H1 (cell line): ENCODE measurements at places on chromosomes 11 and 22.
A peak's percentile ranks its signal among the peaks of the same experiment; 100 is the strongest.

GRCh38 chr11:128726458-128727139 lies 32.7 kb downstream of the FLI1 start:
- no peak for DNase-seq

- no peak for DNase-seq
Observed at GRCh38 chr11:2577991-2578928, 121.5 kb downstream of the KCNQ1OT1 start.

DNA sequence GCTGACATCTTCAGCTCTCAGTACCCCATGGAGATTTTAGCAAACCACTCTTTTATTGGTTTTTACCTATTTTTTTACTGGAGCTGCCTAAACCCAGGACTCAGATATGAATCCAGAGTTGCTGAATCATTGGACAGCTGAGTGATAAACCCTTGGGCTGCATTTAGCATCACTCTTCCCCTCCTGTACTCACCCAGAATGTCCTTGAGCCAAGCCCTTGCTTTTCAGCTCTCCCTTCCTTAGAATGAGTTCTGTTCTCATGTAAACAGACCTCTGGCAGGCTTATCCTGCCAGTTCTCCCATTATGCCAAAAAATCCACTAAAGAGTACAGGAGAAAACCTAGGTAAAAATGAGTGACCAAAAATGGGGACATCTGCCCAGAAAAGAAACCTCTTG lies 200.1 kb upstream of the POU2AF2 start:
- DNase-seq: no peak

GRCh38 chr11:36469063-36469462 lies 41.0 kb downstream of the TRAF6 start:
- DNase-seq: peak; percentile 29

- DNase-seq: no peak
Observed at GRCh38 chr22:47593911-47594311, 831.5 kb downstream of the TBC1D22A start.

- DNase-seq: no peak
Observed at GRCh38 chr11:19651653-19652052, 61.0 kb upstream of the NAV2 start.

- DNase-seq: no peak
Observed at GRCh38 chr11:74956397-74957015, 7.4 kb downstream of the SPCS2 start.

- DNase-seq: no peak
Observed at GRCh38 chr22:28004021-28004420, 85.0 kb upstream of the PITPNB start.

DNA sequence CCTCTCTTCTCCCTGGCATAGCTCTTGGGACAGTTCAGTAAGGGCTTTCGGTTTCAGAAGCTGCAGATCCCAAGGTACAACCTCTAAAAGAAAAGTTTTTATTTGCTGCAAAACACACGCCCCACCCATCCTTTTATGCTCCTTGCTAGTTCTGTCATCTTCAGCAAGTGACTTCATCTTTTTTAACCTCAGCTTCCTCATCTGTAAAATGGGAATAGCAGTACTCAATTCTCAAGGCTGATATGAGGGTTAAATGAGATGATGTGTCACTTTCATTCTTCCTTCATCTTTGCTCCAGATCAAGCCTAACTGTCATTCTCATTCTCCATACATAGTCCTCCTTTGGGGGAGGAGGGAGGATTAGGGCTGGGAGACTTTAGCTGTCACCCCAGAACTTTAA lies 90.0 kb upstream of the ALX4 start:
- DNase-seq: no peak

- DNase-seq: no peak
Observed at GRCh38 chr22:19596680-19597398, 72.6 kb upstream of the CLDN5 start.

DNA sequence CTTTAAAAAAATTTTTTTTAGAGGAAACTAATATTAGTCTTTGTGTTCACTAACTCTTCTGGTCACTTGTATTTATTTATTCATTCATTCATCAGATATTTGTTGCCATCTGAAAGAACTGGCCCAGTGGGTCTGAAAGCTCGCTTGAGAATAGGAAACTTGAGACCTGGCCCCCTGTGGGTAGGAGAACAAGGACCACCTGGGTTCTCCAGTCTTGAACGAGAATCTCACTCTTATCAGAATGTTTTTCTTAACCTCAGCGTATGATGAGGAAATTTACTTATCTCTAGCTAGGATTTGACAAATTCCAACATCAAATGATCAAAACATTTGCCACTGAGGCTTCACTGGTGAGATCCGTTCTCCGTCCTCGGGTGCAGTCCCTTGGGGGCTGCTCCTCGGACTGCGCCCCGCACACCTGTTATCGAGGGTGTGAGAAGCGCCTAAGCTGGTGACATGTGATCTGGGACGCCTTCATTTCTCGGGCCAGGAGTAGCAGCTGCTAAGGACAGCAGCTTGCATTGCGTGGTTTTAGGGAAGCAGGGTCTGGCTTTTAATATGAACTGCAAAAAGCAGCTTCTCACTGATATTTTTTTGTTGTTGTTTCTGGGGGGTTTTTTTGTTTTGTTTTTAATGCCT lies 6.3 kb downstream of the C22orf31 start:
- no peak for DNase-seq

- peak; percentile 39 for DNase-seq
Observed at GRCh38 chr22:49703990-49704344, 123.7 kb downstream of the BRD1 start.

- DNase-seq: no peak
Observed at GRCh38 chr11:126049159-126049558, 13.5 kb downstream of the CDON start.

DNA sequence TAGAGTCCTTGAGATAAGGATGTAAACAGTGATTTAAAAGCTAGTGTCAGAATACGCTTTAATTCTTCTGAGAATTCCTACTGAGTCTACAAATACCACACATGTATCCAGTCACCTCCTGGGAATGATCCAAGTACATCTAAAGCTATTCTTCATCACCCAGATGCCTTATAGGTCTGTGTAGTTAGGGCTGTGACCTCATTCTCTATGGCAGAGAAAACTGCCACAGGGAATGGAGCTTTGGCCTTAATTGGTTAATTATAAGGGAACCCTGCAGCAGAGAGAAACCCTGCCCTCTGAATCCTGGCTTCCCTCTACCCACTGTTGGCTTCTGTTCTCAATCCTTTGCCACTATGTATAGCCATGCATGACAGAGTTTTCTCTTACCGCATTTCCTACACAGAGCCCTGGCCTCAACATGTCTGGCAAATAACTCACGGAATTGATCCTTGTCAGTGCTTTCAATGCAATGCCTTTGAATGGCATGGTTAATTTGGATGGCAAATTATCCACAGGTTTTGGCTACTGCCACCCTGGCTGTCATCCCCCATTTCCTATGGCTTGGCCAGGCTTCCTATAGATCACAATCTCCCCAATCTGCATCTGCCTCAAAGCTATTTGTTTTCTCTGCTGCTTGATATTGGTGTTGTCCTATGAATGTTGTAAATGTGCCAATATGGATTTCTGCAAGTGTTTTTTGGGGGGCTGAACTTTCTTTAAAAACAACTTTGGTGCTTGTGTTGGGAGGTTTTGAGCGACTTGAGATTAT lies 2.9 kb downstream of the DIXDC1 start:
- DNase-seq: no peak

GRCh38 chr22:39925909-39926679 lies 25.2 kb downstream of the GRAP2 start:
- DNase-seq: no peak

- no peak for DNase-seq
Observed at GRCh38 chr11:34379539-34379938, 21.7 kb upstream of the ABTB2 start.

DNA sequence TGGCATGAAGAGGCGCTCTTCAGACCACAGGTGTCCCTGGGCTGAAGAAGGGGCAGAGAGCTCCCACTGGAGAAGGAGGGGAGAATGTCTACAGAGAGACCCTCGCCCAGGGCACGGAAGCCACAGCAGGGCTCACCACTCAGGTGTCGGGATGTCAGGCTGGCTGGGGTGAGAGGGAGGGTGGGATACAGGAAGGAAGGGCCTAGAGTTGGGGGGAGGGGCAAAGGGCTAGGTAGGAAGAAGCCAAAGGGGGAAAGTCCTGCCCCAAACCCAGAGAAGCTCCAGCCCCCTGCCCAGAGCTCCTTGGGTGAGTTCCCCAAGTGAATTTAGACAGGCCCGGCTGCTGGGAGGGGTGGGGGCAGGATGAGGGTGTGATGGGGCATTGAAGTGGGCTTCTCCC lies 232.0 kb downstream of the CEP164 start:
- DNase-seq: no peak

DNA sequence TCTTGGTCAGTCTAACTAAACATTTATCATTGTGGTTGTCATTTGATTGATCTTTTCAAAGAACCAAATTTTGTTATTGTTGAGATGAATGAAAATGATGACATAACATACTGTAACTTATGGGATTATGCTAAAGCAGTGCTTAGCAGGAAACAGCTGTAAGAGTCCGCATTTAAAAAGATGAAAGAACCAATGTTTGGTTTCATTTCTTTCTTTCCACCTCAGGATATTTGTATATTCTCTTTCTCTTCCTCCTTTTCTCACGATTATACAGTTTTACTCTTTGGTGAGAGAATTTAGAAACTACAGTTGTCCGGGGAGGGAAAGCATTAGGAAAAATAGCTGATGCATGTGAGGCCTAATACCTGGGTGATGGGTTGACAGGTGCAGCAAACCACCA lies 23.1 kb downstream of the PIH1D2 start:
- no peak for DNase-seq

DNA sequence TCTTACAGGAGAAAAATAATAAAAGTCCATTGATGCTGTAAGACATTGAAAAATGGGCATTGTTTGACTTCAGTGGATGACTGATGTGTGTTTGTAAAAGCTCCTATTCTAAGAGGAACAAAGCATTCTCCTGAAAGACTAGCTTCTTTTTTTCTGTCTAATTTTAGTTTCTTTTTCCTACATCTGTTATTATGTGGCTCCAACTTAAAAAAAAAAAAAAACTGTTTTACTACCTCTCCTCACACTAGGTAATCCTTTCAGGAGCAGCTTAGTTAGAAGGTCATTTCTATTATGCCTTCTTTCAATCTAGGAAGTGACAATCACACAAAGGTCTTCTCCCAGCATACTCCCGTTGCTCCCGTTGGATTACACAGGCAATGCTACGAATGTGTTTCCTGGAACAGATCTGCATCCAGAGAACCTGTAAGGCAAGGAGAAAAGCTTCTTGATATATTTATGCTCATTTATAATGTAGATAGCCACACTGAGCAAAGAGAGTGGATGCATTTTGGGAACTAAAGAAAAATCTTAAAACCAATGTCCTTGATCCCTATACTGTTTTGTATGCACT lies 595.1 kb upstream of the CCDC179 start:
- no peak for DNase-seq

- DNase-seq: no peak
Observed at GRCh38 chr11:109960831-109961230, 132.4 kb upstream of the ZC3H12C start.

- DNase-seq: no peak
Observed at GRCh38 chr11:92707173-92707619, 262.3 kb upstream of the MTNR1B start.

GRCh38 chr11:645536-645935 lies 8.5 kb downstream of the DRD4 start:
- DNase-seq: no peak

DNA sequence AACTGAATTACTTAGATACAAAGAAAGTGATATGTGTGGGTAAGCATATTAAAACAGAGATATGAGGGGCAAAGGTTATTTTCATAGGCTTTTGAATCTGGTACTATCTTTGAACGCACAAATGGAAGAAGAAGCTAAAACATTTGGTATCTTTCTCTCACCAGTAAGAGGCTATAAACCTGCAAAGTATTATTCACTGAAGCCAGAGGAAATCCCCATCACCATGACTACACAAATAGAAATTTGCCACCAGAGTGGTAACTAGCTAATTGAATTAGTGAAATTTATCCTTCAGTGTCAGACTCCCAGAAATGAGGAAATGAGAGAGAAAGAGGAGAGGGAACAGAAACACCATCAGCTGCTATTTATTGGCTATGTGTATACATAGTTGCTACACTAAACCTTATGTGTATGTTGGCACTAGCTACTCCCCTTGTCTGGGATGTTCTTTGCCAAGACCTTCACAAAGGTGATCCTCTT lies 503.4 kb downstream of the DLG2 start:
- DNase-seq: no peak

- DNase-seq: no peak
Observed at GRCh38 chr11:26688701-26689100, 33.2 kb downstream of the SLC5A12 start.

GRCh38 chr11:119589001-119589400 lies 140.0 kb downstream of the NECTIN1 start:
- DNase-seq: no peak

- DNase-seq: no peak
Observed at GRCh38 chr11:44624761-44625221, 59.3 kb downstream of the CD82 start.

GRCh38 chr22:27309697-27310096 lies 491.9 kb downstream of the MN1 start:
- no peak for DNase-seq

DNA sequence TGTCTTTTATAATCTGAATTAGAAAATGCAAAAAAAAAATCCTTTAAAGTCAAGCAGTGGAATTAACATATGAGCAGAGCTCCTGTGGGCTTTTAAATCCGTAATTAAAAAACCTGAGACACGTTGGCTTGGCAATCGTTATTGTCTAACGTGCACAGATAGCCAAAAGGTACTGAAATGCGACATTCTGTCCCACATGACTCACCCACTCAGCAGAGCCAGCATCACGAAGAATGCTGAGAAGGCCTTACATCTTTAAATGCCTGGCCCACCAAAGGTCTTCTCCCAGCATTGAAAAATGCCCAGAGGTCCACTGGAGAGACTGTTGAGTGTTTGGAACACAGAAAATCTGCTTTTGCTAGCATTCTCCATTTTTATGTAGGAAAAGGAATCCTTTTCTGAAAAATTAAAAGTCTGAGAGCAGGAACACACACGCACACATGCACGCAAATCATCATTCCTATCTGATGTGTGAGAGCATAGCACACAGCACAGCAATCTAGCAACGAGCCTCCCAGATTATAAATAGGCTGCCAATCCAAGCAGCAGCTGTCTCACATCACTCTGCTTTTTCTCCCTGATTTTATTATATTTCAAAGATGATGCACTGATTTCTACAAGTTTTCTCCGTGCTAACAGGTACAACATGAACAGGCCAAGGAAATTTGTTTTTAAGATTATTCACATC lies 94.5 kb downstream of the PHF21A start:
- DNase-seq: no peak

DNA sequence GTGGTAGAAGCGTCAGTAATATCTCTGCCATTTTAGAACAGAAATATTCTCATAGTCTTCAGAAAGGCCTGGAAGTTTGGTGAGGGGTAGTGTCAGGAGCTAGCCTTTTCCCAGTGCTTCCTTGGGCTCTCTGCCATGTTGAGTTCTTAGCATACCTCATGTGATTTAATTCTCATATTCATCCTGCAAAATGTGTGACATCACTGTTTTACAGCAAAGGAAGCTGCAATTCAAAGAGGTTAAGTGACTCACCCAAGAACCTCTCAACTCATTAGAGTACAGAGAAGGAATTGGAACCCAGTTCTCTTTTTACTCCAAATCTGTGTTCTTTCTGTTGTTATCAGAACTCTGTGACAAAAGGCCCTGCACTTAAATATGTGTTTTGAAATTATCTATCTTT lies 72.1 kb downstream of the RNF169 start:
- no peak for DNase-seq
